NCI-H1417 (cell line): ENCODE measurements at places on chromosomes 7 and 10.

- DNase-seq, result no peak
These were observed 236.0 kb upstream of the NRP1 start for GRCh38 chr10:33570495-33570894.

DNA sequence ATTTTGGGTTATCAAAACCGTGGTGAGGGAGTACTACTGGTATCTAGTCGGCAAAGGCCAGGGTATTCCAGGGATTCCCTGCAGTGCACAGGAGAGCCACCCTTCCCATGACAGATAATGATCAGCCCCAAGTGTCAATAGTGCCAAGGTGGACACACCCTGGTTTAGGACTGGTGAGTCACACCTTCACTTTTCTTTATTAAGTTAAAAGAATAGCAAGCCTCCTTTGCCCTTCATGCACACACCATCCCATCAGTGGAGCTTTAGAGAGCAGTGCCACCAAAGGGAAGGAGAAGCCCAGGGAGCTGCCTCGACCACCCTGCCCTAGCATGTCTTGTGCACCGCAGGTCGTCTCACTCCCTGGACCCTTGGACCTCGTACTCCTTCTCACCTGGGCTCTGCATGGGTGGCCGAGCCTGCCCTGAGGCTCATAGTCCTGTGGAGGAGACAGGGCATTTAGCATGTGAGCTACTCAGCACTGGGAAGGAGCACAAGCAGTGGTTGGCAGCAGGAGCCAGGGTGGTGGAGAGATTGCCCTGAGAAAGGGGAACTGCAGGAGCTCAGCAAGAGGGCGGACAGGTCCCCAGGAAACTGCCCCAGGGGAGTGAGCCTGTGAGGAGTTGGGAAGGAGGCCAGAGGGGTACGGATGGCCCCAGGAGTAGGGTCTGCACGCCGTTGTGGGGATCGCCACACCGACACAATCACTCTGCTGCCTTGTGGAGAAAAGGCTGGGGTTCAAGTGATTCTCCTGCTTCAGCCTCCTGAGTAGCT lies 17.4 kb downstream of the UBE2D4 start:
- DNase-seq, result no peak

DNA sequence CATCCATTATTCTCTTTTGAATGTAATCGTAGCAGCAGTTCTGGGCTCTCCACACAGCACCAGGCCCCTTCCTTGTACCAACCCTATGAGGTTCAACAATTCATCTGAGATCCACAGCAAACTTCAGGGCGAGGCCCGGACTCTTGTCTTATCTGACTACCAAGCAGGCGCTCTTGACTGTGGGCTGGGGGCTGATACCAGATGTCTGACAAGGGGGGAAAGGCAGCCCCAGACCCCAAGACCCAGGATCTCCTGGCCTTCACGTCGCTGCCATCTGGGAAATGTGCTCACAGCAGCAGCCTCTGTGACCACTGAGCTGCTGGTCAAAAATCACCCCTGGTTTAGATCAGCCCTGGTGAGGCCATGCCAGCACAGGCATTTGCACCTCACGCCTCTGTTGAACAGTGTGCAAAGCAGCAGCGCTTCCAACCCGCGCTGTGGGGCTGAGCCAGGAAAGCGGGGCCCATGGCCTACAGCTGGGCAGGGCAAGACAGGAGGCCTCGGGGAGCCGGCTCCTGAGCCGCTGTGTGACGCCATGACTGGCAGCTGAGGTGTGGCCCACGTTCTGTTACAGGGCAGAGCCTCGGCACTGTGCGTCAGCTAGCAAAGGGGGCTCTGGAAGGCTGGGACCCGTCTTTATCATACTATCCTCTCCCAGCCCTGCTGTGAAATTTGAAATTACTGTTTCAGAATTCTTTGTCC lies 143.9 kb downstream of the PAXIP1 start:
- DNase-seq, result no peak

DNA sequence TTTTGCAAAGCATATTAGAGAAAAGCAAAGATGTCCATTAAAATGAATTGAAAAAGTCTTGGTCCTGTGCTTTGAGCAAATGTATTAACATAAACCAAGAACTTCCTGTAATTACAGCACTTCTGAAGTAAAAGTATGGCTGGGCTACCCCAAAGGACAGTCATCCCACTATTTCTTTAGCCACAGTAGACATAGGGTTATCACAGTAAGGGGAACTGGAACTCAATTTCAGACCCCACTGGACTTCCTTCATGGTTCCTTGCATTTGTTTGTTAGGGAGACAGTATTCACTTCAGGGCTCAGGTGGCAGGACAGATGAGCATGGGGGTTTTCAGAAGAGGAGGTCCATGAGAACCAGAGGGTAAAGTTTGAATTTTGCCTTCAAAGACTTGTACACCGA lies 203.1 kb upstream of the PDE1C start:
- DNase-seq, result no peak

GRCh38 chr10:89242840-89243568 lies 8.6 kb downstream of the LIPA start:
- no peak for DNase-seq

GRCh38 chr7:28573651-28574301 lies 161.5 kb downstream of the CREB5 start:
- DNase-seq, result peak; percentile 61

GRCh38 chr7:2198760-2199159 lies 34.0 kb downstream of the MAD1L1 start:
- DNase-seq, result no peak

DNA sequence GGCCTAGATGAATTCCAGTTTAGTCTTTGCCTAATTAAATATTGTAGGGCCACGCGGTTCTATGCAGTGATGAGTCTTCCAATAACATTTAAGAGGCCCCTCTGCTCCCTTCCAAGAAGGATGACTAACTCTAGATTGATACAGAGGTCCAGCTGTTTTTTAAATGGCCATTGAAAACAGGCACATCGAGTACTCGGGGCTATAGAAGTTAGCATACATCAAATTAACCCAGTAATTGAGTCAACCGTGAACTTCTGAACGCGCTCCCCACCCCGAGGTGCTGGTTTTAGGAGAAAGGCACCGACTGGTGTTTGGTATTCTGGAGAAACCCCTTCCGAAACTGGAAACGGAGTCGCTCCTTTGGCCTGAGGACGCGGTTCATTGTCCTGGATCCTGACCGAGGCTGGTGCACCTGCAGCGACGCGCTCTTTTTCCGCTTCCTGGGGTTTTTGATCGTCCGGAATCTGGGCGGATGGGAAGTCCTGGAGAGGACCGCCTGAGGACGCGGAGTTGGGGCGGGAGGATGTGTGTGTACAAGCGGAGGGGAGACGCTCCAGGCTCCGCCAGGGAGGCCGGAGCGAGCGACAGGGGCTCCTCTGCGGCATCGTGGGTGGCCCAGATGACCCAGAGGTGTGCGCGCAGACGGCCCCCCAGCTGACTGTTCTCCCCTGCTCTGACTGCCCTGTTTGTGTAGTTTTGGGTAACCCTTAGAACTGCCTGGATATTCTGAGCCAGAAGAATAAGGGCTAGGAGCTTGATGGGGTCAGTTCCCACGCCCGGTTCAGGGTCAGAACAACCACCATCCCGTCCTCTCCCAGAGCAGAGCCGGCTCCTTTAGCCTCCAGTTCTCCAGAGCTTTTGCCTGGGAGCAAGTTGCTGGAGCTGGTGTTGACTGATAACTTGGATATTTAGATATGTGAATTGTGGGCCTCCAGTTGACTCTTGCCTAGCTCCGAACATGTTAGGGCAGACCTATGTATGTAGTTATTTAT lies 711 bp downstream of the FAM221A start:
- peak; percentile 94 for DNase-seq
